Stimulated activated CD8-positive, alpha-beta memory T cell treated with anti-CD3 and anti-CD28 coated beads, Interleukin-4, amount 100 ng/mL, for 1 hour (primary cell): ENCODE measurements at places on chromosomes 11 and 22.

- DNase-seq: no peak
Observed at GRCh38 chr11:75273411-75274391, 33.1 kb downstream of the TPBGL start.

- no peak for DNase-seq
Observed at GRCh38 chr11:133354069-133354468, 178.2 kb downstream of the OPCML start.

DNA sequence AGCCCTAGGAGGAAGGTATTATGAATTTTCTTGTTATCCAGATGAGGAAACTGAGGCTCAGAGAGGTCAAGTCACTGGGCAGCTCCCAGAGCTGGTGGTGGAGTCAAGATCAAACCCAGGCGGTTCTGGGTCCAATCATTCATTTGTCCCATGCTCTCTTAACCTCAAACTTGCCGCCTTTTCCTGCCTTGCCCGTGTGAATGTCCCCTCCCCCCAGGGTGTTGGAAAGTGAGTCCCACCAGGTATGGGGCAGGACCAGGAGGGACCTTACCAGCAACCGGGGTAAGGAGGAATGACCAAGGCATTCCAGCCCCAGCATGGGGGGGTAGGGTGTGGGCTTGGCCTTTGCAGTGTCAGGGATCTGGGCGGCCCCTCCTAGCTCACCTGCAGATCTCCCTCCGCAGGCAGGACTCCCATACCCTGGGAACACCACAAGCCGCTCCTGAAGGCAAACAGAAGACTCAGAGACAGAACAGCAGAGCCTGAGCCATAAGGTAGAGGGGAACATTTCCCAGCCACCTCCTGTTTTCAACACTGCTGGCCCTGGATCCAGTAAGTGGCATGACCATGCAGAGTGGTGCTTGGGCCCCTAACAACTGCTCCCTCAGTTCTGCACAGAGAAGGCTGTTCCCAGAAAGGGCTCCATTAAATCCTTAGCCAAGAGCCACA is 41.2 kb upstream of the SYT7 start:
- DNase-seq: no peak

- DNase-seq: no peak
Observed at GRCh38 chr22:32991353-32992101, 66.7 kb downstream of the SYN3 start.

DNA sequence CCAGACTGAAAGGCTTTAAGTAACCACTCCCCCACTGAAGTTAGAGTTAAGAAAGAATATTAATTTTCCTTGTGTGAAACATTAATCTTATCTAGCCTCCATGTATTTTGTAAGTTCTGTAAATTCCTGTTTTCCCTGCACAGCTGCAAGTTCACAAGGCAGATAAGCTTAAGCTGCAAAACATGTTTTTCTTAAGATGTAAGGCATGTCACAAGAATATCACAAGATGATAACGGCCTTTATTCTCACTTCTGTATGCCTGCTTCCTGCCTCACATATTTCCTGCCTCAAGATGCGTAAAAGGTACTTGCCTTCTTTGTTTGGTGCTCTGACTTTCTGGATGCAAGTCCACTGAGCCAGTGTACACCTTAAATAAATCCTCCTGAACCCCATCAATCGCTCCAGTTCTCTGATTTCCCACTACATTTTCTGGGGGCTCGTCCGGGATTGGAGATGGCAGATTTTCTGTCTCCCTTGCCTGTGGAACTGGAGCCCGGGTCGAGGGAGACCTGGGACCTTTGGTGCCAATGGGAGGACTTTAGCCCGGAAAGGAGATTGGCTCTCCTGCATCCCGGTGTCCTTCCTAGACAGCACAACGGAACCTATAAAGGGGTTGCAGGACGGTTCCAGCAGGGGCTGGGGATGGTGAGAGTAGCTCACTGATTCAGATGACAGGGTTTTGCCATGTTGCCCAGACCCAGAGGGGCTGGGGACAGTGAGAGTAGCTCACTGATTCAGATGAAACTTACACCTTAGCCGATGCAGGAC is 30.2 kb downstream of the PPARA start:
- no peak for DNase-seq

DNA sequence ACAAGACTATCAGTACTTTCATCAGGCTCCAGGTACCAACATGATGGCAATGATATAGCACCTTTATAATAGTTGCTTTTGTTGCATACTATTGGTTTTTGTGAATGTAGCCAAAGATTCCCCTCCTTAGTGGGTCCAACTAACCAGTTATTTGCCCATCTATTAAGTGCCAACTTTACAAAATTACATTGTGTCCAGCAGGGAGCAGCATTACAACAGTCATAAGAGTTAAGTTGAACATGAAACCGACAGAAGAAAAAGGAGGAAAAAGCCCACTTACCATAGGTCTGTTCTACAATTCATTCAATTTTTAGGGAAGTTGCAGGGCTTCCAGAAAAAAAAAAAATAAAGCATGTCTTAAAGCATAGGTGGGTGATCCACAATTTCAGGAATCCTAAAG is 21.6 kb downstream of the IMMP1L start:
- no peak for DNase-seq

- no peak for DNase-seq
Observed at GRCh38 chr22:37012262-37012904, 6.9 kb downstream of the TST start.
